Osteoblast (primary cell): ENCODE measurements at places on chromosomes 2 and 18. TPM values are rescaled to one million over a fixed set of nuclear protein-coding genes. Genes with fewer than 3 reads are reported as not detected.
A peak's percentile ranks its signal among the peaks of the same experiment; 100 is the strongest.

DNA sequence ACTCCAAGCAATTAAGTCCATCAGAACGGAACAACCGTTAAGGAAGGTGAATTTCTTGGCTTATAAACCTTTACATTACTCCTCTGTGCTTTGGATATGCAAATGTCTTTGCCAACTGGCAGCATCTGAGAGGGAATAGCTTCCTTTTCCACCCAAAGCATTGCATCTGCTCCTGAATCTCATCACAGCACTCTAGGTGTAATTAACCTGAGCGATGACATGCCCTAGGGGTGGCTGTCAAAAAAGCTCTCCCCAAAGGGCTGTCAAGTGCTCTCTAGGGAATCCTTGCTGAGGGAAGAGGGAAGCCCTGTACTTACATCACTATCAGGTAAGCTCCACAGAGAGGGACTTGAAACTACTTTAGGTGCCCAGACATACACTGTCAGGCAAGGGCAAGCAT is 5.5 kb upstream of the SMARCAL1 start:
- no peak for DNase-seq

- no peak for DNase-seq
Observed at GRCh38 chr2:67858886-67859285, 203.9 kb downstream of the C1D start.

Gene DBI
- 65.1 and 77.2 TPM in 2 replicates for total RNA-seq

Gene ACTG2
- 0.72 TPM in 1 of 2 replicates, not detected in the other for total RNA-seq

DNA sequence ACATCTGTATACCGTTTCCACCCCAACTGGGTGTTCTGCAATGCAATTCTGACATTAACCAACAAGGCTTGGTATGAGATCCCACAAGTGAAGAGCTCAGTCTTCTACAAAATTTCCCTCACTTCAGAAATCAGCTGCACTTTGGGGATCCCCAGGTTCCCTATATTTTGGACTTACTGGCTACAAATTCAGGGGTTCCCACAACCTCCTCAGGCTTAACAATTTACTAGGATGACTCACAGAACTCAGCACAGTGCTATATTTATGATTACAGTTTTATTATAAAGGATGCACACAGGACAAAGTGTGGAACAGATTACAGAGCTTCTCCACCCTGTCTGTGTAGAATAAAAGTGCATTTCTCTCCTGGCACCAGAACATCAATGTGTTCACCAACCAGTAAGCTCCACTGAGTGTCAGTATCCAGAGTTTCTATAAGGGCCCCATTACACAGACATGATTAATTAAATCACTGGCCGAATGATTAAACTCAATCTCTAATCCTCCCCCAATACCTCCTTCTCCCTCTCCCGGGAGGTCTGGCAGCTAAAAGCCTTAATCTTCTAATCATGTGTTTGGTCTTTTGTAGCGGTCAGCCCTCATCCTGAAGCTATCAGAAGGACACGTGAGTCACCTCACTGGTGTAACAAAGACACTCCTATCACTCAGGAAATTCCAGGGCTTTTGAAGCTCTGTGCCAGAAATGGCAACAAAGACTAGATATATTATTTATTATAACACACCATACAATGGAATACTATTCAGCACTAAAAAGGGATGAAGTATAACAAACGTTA is 84.6 kb downstream of the SLC66A3 start:
- no peak for DNase-seq

GRCh38 chr18:70310560-70311320 is 21.9 kb downstream of the SOCS6 start:
- no peak for DNase-seq

GRCh38 chr2:66070721-66071602 is 364.0 kb upstream of the MEIS1 start:
- DNase-seq: no peak

- DNase-seq: peak; percentile 41
Observed at GRCh38 chr2:135473567-135473966, 57.5 kb downstream of the ZRANB3 start.

GRCh38 chr18:27109451-27109850 is 75.7 kb downstream of the CHST9 start:
- no peak for DNase-seq
